ENCODE measurements at places on chromosomes 2 and 18.

DNA sequence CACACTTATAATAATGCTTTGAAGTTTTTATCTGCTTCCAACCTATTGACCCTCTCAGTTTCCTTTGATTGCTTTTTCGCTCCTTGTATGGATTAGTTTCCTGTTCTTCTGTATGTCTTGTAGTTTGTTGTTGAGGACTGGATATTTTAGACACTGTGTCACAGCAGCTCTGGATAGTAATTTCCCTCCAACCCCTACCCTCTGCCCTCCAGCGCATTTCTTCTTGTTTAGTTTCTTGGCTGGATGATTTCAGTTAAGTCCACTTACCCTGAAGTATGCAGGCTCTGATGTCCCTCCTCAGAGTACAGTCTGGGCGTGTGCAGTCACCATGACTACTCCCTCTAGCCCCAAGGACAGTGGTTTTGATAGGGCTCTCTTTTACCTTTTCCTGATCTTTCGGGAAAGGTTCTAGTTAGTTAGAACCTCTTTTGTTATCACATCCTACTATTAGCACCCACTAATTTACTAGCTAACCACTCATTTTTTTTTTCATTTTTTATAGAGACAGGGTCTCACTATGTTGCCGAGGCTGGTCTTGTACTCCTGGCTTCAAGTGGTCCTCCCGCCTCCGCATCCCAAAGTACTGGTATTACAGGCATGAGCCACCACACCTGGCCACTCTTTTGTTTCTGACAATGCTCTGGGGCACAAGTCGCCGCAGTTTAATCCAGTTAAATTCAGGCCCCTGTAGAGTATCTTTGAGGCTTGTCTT is 16.3 kb upstream of the LYG1 start:
- no peak for DNase-seq

- DNase-seq = no peak
These were observed 109.5 kb downstream of the MAP2 start for GRCh38 chr2:209533391-209533790.

- no peak for DNase-seq
These were observed 237.9 kb downstream of the BABAM2 start for GRCh38 chr2:28128281-28128950.

DNA sequence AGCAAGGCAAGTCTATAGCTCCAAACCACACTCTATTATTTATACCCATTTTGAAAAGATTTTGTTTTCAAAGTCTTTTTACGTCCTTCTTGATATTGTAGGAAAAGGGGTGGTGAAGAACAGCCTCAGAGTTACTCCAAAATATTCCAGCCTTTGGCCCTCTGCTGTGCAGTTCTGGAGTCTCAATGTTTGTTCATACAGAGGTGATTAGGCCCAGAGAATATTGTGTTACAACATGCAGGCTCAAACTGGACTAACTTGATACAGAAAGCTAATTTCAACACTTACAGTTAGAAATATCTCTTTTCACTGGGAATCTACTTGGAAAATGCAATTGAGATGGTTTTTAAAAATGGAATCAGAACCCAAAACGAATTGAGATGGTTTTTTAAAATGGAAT is 40.4 kb upstream of the SLC25A52 start:
- no peak for DNase-seq

DNA sequence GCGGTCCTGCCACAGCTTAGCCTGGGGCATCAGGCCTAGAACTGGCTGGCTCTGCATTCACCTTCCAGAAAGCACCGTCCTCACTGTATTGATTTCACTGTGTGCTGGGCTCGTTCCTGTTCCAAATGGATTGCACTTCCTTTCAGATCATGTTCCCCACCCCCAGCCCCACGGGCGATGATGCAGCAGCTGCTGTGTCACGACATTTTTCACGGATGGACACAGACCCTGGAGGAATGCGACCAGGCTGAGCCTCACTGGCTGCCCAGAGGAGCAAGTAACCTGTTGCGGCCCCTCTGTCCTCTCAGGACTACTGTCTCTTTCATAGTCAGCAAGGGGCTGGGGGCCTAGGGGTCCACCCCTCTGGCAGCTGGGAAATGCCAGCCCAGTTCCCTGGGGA is 50.3 kb downstream of the CAPN13 start:
- no peak for DNase-seq

GRCh38 chr2:221085341-221085900 is 486.7 kb downstream of the EPHA4 start:
- DNase-seq = no peak

DNA sequence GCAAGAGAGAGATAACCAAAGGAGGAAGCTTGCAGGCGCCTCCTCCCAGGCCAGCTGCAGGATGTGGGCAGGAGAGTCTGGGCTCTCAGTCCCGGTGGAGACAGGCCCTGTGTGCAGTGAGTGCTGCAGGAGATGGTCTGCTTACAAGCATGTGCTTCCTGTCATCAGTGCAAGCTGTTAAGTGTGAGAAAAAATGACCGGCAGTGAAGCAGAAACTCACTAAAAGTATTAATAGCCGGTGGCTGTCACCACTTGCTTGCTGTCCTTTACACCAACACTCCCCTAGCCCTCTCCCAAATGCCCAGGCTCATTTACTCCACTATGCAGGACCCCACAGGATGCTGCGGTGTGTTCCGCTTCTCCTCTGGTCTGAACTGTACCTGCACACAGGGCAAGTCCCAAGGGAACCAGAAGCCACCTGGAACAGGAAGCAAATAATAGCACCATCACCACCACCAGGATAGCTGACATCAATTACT is 435.6 kb upstream of the HS6ST1 start:
- DNase-seq = peak; percentile 94

DNA sequence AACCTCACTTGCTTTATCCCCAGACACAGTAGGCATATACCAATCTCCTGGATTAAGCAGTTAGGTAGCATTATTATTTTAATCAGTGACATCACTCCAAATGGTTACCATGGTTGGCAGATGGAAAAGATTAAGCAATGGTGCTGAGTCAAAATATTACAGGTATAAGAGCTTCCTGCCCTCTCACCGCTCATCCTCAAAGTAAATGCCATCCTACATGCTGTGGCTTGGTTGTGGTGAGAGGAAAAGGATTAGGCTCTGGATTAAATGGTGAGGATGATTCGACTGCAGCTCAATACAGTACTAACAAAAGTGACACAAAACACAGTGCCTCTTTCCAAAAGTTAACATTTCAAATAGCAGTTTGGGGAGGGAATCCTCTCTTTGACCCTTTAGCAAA is 108.9 kb upstream of the ACAA2 start:
- DNase-seq = no peak

DNA sequence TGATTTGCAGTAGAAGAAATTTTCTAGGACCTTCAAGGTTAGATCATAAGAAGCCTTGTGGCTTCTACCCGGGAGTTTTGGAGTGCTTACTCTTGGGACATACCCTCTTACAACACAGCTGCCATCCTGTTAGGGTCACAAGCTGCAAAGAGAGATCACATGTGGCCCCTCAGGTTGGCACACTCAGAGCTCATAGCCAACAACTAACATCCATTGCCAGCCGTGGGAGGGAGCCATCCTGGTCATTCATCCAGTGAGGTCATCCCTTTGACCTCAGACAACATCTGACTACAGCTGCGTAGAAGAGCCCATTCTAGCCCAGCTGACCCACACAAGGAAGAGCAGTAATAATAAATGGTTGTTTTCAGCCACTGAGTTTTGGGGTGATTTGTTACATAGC is 76.9 kb upstream of the NABP1 start:
- no peak for DNase-seq

DNA sequence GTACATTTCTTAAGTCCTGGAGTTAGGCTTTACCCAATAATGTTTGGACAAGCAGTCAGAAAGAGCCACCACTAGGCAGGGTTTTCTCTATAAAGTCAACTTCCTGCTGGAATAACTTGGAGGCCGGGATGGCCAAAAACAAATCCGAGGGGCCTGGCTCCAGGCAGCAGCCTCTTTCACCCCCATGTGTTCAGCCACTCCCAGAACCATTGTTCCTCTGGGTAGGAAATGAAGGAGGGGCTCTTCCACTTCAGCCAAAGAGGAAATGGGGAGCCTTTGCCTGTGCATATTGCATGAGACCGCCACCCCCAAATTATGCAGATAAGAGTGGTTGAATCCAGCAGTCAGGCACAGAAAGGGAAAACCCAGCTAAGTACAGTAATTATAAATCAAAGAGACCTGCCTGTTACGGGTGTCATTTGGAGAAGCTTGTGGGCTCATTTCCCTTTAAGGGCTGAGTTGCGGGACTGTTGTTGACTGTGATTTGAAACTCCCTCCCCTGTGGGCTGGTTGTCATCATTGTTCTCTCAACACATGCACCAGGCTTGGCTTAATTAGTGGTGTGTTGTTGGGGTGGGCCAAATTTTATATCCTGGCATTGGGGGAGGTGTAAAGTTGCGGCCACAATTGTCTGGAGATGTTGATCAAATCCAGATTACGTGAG is 212.8 kb upstream of the SOX11 start:
- no peak for DNase-seq

GRCh38 chr2:100993294-100993693 is 8.8 kb upstream of the RPL31 start:
- DNase-seq = no peak

DNA sequence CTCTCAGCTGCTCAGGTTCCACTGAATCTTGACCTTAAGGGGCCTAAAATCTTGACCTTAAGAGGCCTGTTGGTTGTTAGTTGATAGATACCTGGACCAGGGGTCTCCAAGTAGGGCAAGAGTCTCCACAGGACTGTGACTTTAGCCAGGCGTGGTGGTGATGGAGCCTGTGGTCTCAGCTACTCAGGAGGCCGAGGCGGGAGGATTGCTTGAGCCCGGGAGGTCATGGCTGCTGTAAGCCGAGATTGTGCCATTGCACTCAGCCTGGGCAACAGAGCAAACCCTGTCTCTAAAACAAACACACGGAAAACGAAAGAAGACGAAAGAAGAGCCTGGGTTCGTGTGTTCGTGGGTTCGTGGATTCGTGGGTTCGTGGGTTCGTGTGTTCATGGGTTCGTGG is 120.2 kb upstream of the CTDP1 start:
- no peak for DNase-seq

DNA sequence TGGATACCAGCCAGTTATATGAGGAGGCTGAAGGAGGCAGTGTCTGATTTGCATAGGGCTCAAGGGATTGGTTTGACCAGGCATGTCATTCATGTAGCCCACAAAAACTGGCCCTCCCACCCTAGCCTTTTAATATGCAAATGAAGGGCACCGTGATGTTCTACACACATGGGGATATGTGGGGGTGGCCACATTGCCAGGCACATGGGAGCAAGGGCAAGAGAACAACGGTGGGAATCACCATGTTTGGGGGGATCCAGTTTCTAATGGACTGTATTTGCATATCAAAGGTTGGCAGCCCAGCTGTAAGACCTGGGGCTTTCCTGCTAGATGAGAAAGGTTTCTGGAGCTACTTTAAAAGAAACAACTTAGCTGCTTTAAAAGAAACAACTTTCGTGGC is 65.1 kb upstream of the SLC25A52 start:
- DNase-seq = no peak

DNA sequence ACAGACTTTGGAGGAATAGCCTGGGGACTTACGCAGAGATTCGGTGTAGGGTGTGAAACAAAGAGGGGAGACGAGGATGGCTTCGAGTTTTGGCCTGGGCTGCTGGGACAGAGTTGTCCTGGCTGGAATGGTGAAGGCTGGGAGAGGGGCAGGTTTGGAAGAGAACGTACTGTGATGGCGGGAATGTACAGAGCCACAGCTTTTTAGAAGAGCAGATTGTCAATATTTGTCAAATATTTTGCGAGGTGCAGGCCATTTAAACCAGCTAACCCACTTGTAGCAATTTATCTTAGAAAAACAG is 14.4 kb upstream of the ITM2C start:
- no peak for DNase-seq

DNA sequence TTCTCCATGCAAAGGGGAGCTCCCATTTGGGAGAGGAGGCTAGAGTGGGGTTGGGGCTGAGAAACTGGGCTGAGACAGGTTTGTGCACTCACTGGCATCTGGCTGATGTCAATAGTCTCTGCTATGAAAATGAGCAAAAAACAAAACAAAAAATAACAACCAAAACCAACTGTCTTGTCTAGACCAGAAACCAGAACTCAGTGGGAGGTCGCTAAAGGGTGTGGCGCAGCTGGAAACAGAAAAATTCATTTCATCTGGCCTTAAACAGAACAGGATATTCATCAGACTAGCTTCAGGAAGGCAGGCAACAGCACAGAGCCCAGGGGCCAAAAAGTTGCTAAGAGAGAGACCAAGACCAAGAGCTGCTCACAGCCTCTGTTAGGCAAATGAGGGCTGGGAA is 126.1 kb downstream of the THNSL2 start:
- no peak for DNase-seq

- DNase-seq = no peak
These were observed 272.0 kb downstream of the LNPK start for GRCh38 chr2:175730050-175730449.
